Activated CD8-positive, alpha-beta memory T cell treated with anti-CD3 and anti-CD28 coated beads for 1 hour (primary cell): ENCODE measurements at places on chromosomes 2 and 18.

DNA sequence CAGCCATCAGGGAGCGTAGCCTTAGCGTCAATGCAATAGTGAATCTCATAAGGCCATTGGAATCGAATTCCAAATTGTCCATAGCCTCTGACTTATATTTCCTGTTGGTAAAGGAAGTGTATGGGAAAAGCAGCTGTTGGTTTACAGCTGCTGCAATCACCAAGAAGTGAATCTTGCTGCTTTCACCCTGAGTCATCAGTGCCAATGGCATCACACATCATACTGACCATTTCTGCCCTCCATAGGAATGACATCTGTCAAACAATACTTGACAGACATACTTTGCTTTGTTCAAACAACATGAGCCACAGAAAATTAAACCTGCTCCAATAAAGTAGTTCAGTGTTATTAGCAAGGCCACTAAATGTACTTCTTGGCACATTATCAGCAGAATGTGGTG, 111.2 kb upstream of the KLHL29 start:
- no peak for DNase-seq

- no peak for DNase-seq
These were observed 105.6 kb upstream of the REV1 start for GRCh38 chr2:99595373-99595772.

GRCh38 chr2:231002641-231003040, 6.7 kb downstream of the SPATA3 start:
- DNase-seq, result no peak

DNA sequence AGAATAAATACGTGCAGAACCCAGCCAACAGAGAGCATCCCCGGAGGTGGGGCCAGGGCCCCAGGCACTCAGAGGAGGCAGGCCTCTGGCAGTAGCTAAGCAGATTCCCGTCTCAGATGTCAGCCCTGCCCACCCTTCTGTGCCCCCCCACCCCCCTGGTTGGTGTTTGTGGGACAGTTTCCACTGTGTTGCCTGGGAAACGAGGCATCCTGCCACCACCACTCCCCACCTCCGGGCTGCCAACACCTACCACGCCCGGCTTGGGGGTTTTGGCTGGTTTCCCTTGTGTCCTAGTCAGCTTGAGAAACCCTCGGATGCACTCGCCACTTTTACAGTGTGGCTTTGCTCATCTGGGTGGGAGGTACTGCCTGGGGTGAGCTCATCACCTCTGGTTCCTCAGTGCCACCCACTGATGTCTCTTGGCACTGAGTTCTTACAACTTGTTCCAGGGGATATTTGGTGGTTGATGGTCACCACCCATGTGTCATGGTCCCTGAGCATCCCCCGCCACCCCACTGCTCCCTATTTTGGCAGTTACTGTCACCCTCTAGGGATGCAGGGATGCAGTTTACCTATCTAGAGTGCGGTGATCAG, 72.4 kb upstream of the YWHAQ start:
- peak; percentile 68 for DNase-seq

DNA sequence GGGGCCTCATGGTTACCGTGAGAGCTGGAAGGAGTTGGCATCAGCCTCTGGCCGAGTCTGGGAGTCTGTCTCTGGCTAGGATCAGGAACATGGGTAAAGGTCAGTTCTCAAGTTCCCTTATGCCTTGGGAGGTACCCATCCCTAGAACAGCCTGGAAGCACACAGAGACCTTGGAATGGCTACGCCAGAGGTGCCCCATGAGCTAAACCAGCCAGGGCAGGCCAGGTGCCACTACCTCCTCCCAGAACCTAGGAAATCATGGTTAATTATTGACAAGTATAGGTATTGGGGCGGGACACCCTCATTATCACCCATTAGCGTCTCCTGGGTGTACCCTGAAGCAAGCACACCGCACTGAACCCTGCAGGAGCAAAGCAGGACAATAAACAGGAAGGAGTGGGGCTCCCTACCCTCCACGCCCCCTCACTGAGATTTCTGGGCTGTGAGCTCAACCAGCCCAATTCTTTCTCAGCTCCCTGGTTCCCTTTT, 3.0 kb upstream of the ASPRV1 start:
- DNase-seq, result no peak

- DNase-seq, result no peak
These were observed 51.8 kb downstream of the MYO1B start for GRCh38 chr2:191297033-191297432.

- DNase-seq, result no peak
These were observed 25.3 kb downstream of the MBP start for GRCh38 chr18:77107292-77107691.

DNA sequence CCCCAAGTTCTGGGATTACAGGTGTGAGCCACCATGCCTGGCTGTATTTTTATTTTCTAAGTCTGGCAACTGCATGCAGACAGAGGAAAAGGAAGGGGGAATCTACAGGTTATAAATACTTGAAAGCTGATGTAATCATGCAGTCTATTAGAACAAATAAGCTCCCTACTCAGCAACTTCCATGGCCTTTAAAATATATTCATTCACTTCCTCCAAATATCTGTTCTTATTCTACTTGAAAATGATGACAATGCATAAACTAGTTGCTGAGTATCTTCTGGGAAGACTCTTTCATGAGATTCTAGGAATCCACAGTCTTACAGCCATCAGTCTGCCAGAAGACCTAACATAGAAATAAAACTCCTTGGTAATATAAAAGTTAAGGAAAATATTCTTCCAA, 66.9 kb upstream of the NCKAP5 start:
- DNase-seq, result no peak

DNA sequence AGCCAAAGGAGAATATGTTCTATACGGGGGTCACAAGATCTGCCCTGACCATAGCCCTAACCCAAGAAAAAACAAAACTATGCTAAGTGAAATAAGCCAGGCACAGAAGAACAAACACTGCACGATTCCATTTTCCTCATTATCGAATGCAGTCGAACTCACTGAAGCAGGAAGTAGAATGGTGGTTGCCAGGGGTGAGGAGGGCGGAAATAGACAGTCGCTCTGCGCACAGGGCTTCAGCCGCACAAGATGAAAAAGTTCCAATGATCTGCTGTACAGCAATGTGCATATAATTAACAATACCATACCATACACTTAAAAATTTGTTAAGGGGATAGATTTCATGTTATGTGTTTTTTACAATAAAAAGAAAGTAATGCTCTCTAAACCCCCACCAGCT, 257.7 kb downstream of the TXNL1 start:
- DNase-seq, result no peak

GRCh38 chr2:101617188-101617587, 80.3 kb upstream of the MAP4K4 start:
- no peak for DNase-seq

DNA sequence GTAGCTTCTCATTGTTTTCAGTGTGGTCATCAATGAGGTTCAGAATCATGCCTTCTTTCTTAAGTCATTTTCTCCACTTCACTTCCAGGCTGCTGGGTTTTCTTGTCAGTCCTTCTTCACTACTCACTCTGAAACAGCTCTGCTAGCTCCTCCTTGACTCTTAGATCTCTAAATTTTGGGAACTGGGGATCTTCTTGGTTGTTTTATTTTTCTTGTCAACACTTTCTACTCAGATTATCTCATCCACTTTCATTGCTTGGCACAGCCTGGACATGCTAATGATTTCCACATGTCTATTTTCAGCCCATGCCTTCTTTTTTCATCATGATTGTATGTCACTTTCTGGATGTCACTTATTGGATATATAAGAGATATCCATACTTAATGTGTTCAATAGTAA, 517.8 kb upstream of the DSEL start:
- no peak for DNase-seq

GRCh38 chr2:235212501-235213158, 260.8 kb downstream of the SH3BP4 start:
- no peak for DNase-seq

DNA sequence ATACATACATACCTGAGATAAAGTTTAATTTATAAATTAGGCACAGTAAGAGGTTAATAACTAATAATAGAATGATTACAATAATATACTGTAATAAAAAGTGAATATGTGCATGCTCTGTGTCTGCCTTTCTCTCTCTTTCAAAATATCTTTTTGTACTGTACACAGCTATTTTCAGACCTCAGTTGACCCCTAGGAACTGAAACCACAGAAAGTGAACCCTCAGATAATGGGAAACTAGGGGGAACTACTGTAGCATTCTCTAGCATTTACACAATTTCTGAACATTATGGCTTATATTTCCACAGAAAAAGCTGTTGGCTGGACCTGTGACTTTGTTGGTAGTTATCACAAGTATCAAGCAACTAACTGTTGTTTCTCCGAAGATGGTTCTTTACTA, 25.9 kb downstream of the WDR75 start:
- no peak for DNase-seq

GRCh38 chr18:49813069-49813318, 339 bp downstream of the ACAA2 start:
- no peak for DNase-seq

DNA sequence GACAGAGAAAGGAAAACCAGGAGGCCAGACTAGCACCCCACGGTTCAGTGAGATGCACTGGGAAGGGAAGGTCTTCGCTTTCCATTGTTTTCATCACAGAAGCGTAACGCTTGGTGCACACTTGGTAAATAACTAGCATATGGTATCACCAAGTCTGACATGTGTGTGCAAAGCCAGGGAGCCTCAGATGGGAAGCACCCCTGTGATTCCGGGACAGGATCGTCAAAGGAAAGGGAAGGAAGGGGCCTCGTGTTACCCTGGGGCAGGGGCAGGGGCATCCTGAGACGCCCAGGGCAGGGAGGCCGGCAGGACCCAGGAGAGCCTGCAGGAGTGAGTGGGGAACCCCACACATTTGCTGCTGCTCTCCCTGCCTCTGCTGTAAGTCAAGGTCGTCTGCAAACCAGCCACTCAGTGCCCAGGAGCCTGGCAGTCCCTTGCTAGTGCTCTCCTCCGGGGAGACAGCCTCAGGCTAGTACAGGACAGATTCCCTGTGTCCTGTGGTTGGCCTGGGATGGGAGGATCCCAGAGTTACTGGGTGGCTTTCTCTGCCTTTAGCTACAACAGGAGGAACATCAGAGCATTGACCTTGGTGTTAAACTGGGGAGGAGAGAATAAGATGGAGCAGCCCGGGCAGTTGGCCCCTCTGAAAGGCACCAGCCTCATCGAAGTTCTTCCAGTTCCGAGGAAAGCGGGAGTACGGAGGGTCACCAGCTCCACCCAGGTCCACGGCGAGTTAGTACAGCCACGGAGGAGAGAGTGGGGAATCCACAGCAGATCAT, 192.5 kb downstream of the NDUFA10 start:
- DNase-seq, result no peak

DNA sequence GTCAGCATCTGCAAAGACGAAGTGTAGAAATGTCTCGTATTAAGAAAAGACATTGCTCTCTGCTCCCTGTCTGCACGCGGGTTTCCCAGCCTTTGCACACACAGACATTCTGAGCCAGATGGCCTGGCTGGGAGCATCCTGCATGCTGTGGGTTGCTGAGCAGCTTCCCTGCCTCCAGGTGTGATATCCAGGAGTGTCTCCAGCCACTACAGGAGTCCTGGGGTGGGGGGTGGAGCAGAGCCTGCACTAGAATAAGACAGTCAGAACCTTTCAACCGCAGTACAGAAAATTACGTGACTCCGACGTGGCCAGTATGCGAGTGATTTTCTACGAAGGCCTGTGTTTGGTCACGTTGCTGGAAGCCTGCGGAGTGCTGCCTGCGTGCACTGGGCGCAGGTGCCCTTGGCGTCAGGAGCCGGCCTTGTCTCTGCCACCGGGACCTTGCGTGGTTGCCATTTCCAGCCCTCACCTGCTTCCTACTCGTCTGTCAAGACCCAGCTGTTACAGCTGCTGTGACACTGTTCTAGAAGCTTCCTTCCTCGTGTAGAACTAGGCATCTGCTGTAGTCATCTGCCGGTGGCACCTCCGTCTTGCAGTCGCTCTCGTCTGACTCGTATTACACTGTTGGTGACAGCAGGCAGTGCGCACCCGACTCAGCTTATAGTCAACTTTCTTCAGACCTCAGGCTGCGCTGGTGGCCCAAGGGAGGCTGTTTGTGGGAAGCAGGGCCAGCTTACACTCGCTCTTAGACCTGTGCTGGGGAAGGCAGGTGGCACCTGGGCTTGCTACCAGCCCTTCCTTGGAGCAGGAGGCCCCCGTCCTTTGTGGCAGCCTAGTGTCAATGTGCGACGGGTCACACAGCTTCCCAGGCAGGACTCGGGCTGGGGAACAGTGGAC, 11.2 kb downstream of the CTDP1 start:
- no peak for DNase-seq

GRCh38 chr2:8559805-8560204, 122.1 kb upstream of the ID2 start:
- DNase-seq, result no peak

GRCh38 chr2:21001225-21001946, 42.5 kb downstream of the APOB start:
- no peak for DNase-seq

- no peak for DNase-seq
These were observed 45.8 kb downstream of the LAMA3 start for GRCh38 chr18:23735021-23735464.

GRCh38 chr18:75467281-75467795, 39.8 kb upstream of the SMIM21 start:
- no peak for DNase-seq

DNA sequence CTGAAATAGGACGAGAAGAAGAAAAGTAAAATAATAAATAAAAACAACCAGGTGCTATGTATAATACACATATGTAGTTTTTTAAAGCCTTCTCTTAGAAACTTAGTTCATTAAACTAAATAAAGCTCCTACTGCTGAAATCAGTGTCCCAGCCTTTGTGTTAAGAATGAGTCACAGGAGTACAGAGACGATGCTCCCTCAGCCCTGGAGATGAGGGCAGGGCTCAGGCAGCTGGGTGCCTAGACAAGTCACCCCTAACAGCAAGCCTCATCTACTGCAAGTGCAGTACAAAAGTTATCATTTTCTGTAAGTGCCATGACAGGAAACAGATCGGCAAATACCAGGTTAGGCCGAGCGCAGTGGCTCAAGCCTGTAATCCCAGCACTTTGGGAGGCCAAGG, 18.2 kb downstream of the KIDINS220 start:
- no peak for DNase-seq

DNA sequence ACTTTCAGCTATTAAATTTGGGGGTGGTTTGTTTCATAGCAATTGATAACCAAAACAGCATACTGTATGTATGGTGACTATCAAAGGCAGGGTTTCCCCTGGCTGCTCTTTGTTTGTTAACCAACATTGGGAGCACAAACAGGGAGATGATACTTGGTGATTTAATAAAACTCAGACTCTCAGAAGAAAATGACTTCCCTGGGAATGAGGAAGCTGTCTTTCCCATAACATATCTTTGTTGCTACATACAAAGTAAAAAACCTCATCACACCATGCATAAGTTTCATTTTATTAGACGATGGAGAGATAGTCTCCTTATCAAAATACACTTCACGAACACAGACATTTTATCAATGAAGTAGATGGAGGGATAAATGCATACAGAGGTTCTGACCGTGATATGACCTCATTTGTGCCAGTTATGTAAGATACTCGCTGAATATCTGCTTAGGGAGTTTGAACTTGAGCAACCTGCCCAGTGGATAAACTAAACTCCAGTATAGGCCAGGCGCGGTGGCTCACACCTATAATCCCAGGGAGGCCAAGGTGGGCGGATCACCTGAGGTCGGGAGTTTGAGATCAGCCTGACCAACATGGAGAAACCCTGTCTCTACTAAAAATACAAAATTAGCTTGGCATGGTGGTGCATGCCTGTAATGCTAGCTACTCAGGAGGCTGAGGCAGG, 3.8 kb upstream of the NFE2L2 start:
- DNase-seq, result no peak

- DNase-seq, result no peak
These were observed 546.2 kb upstream of the SETBP1 start for GRCh38 chr18:44134447-44134846.
